HTR-8/SVneo (cell line): ENCODE measurements at places on chromosomes 13 and 19.

DNA sequence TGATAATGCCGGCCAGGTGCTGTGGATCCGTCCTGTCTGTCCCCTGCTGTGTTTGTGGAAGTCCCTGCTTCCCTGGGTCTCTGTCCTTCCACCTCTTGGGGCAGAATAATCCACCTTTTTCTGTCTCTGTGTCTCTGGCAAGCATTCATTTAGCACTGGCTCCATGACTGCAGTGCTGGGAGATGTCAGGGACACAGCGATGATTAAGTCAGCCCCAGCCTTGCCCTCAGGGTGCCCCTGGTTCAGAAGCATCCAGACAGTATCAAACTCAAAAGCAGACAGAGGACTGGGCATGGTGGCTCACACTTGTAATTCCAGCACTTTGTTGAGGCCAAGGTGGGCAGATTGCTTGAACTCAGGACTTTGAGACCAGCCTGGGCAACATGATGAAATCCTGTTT is 1.5 kb downstream of the HIPK4 start:
- no peak for DNase-seq

DNA sequence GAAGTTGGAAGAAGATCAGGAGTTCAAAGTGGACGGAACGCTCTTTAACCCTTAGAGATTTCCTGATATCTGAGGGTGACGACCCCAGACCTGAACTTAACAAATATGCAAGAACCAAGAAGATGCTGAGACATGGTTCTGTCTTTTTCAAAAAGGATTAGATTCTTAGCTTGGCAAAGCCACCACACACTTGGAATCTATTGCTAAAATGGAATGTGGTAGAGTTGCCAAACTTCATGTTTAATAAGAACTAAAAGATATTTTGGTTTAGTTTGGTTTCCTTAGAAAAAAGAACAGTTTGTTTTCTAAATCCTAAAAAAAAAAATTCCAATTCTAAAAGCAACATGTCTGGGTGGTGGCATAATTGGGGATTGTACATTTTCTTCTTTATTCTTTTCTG is 29.5 kb downstream of the UNC13A start:
- DNase-seq = no peak

GRCh38 chr13:41742917-41743552 is 217.9 kb downstream of the VWA8 start:
- DNase-seq = no peak

DNA sequence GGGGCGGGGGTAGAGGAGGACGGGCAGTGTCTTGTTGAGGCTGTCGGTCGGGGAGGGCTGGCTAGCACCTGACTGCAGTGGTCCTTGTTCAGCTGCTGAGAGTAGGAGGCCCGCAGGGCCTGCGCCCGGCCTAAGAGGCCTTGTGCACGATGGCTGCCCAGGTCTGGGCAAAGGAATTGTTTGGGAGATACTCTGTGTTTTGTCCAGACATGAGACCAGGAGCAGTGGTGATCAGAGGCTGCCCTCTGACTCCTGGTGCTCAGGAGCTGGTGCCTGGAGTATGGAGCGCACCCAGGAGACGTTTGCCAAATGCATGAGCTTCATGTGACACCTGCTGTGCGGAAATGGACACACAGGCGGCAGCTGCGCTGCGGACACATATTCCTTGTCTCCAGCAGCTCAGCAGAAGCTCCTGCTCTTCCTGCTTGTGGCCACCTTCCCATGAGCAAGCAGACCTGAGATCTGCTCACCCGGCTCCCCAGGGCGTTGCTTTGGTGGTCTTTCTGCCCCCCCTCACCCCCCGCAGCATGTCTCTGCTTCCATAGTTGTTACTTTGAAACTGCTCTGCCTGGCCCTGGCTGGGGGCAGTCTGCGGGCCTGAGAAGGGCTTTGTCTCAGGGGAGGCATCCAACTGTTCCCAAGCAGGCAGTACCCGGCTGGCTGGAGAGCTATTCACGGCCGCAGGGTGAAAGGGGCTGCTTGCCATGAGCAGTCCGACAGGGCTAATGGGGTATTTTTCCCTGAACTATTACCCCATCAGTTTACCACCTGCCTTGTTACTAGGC is 163.9 kb downstream of the TEX29 start:
- DNase-seq = no peak

DNA sequence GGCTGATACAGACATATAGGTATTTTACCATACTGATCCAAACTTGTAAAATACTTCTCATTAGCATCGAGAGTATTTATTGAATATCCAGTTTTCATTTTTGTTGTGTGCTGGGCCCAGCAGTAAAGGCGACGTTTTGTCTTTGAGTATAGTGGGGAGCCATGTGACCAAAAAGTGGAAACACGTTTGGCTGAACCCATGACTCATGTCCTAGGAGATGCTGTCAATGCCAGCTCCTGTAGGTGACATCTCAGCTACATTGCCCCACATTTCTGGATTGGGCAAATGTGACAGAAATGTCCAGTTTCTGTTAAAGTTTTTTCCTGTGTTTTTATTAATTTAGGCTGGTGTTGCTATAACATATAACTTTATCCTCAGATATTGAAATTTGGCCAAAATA is 26.1 kb upstream of the GTF3A start:
- DNase-seq = no peak

DNA sequence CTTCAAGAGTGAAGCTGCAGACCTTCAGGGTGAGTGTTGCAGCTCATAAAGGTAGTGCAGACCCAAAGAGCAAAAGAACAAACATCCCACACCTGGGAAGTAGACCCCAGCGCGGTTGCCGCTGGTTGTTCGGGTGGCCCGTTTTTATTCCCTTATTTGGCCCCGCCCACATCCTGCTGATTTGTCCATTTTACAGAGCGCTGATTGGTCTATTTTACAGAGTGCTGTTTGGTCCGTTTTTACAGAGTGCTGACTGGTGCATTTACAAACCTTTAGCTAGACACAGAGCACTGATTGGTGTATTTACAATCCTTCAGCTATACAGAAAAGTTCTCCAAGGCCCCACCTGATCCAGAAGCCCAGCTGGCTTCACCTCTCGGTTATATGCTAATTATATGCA is 1.0 kb downstream of the SCGB2B2 start:
- DNase-seq = no peak

- DNase-seq = no peak
Observed at GRCh38 chr19:40416918-40417642, 3.9 kb upstream of the PRX start.

DNA sequence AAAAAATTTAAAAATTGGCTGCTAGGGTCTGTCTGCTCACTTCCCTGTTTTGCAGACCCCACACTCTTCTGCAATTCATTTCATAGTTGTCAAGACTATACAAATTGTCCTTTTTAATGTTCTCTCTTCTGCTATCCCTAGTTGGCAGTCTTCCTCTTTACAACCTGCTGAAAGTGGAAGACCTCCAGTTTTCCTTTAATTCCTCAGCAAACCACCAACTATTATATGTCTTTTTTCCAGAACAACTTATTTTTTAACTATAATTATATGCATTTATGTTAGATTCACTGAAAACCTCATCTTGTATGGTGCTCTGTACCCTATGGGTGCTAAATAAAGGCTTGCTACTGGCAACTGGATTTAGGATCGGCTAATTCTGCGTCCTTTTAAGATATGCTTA is 1.1 kb upstream of the PHF11 start:
- no peak for DNase-seq

DNA sequence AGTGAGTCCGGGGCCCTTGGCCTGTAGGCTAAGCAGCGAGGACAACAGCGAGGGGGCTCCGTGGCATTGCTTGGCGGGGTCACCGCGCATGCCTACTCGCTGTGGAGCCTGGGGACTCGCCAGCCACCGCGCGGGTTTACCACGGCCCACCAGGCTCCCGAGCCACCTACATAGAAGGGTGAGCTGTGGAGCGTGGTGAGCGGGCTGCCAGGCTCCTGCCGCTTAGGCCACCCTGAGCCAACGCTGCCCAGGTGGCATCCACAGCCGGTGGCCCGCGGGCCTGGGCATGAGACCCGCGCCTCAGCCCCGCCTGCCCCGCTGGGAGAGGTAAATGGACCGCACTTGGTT is 31.2 kb downstream of the C1QTNF9 start:
- DNase-seq = no peak

DNA sequence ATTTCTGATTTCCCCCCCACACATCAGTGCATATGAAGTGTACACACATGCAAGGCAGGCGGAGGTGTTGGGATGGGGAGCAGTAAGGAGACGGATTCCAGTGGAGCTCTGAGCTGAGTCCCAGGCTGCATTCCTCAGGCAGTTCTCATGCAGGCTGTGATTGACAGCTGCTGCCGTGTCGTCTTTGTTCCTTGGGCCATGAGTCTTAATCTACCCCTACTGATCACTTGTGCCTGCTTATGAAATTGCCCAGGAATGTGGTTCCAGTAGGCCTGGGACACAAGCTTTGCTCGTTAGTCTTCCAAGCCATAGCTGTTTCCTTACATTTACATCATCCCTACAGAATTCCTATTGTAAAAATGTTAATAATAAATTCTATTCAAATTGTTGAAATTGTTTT is 1241.9 kb downstream of the UQCRFS1 start:
- DNase-seq = no peak

DNA sequence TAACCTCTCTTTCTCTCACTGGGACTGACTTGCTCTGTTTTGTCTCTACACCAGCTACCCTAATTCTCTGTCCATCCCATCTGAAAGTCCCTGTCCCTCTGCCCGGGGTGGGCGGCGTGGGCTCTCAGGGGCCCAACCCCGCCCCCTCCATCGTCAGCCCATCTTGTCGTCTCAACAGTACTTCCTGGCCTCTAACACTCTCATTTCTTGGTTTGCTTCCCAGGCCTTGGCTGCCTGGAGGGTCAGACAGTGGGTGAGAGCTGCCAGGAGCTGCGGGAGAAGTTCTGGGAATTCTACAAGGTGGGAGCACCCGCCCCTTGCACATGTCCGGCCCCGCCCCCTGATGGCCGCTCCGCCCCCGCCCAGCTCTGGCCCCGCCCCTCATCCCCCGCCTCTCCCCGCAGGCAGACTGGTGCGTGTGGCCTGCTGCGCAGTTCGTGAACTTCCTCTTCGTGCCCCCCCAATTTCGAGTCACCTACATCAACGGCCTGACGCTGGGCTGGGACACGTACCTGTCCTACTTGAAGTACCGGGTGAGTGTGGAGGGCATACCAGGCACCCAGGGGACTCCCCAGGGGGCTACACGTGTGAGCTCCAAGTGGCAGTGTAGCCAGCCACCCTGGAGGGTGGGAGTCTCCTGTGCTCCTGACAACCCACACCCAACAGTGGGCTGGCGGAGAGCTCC is 1.7 kb downstream of the MPV17L2 start:
- no peak for DNase-seq

GRCh38 chr13:110280231-110280813 is 26.6 kb downstream of the COL4A1 start:
- no peak for DNase-seq

DNA sequence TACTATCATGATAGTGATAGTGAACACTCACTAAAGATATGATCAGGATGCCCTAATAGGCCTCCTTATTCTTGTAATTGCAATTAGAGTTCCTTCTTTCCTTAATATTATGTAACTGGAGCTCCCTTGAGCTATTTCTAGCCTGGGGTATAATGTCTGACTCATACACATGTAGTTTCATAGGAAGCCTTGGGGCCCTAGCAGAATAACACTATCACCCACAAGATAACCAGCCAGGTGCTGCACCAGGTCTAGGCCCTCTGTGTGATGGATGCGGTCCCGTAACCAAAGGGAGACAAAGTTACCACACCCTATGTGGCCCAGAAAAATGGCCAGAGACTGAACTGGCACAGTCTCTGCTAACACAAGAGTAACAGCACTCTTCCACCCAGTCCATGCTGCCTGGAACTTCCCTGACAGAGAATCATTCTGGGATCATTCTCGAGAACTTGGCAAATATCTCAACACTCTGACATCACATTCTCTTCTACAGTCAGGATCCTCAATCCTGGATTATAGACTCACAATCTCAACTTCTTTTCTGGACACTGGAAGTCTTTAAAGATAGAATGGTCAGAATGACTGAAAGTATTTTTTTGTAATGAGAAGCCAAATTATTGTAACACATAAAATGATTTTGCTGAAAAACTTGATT is 32.6 kb upstream of the IGFL4 start:
- no peak for DNase-seq

DNA sequence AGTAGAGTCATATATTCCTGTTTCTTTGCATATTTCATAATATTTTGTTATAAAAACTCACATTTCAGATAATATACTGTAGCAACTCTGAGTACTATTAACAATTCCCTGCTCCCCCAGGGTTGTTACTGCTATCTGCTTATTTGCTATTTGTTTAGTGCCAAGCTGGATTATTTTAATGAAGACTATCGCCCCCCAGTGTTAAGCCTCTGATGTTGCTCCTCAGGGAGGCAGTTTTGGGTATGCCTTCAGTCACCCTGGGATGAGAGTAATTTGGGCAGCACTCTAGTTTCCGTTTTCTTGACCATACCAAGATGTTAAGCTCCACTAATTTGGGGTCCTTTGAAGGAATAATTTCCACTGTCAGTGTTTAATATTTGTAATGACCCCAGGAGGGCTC is 46.0 kb downstream of the MICU2 start:
- DNase-seq = no peak

GRCh38 chr13:94112227-94112626 is 367.3 kb downstream of the DCT start:
- DNase-seq = peak; percentile 7
